C1 segment of cervical spinal cord (tissue), 14 donors: ENCODE measurements at places on chromosomes 3 and 15.

- peak; percentile 45 for DNase-seq
Observed at GRCh38 chr15:62782071-62782841, 260.3 kb upstream of the TPM1 start.

DNA sequence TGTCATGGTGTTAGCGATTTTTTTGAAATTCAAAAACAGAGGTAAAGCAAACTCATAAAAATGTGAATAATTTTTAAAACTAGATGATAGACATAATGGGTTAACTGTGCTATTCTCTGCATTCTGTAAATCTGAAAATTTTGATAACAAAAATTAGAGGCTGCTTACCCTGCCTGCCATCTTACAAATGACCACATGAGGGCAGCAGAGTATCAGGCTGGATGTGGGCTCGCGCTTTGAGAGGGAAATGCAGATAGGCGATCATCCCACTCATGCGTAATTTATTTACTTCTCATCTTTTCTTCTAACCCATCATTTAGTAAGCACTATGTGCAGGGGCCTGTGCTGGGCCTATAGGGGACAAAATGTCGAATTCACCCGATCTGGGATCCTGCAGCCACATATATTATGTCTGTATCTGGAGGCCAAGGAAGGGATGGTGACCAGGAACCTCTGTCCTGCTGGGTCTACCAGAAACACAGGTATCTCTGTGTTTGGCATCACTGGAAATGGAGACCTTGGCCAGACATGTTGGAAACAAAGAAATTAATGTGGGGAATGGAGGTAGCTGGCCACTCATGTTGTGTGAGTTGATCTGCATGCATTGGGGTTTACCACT lies 7.8 kb upstream of the RAD18 start:
- peak; percentile 43 for DNase-seq

GRCh38 chr15:40270246-40270995 lies 12.4 kb downstream of the ANKRD63 start:
- no peak for DNase-seq

- DNase-seq, result no peak
Observed at GRCh38 chr3:38311941-38312340, 29.8 kb downstream of the SLC22A14 start.

DNA sequence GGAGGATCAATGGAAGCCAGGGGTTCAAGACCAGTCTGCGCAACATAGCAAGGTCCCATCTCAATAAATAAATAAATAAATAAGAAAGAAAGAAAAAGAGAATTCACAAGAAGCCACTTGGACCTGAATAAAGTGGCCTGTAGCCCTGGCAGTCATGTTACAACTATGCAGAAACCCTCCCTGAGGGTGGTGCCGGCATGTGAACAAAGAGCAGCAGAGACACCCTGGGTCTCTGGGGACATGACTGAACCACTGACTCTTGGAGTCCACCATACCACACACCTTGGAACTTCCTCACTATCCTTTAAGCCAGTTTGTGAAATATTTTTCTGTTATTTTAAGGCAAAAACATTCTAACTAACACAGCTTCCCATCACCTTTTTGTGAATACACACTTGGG lies 93.0 kb downstream of the MEIS2 start:
- no peak for DNase-seq

DNA sequence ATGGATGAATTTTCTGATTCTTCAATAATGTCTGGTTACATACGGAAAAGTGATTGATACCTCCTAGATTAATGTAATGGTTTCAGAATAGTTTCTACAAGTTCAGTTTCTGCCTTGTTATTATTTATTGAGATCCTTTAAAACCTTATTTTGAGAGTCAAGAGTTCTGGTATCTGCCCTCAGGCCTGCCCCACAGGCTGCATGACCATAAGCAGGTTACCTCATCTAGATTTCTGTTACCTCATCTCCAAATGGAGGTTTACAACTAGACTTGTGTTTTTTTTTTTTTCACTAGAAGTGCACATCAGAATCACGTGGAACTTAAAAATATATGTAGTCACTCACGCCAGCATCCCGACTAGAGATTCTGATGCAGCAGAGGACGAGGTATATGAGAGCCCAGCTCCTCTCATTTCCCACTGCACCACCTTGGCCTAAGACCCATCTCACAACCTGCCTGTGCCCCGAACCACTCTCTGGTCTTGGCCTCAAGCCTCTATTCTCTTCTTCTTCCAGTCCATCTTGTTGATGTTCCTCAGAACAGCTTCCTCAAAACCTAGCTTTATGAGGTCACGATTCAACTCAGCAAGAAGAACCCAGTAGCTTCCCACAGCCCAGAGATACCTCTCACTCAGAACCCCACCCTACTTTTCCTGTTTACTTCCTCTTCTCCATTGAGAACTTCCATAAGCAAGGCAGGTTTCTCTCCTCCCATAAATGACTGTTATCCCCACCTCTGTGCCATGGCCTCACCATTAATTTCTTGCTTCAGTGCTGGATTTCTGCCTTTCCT lies 353.4 kb downstream of the CHST2 start:
- DNase-seq, result no peak

DNA sequence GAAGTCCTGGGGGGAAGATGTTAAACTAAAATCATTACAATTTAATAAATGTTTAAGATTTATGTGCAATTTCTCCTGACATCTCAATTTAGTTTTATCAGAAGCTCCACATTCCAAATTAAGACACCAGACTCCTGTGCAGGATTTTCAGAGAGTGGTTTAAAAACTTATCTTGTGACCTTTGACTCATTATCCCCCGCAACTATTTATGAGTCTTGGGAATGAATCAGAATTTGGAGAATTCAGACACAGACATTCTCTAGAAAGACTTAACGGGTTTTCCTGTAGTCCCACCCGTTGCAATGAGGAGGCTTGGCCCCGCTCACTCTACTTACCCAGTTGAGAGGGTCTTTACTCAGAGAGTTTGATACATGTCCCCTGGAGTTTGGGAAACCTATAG lies 7.1 kb downstream of the OR5K2 start:
- no peak for DNase-seq

DNA sequence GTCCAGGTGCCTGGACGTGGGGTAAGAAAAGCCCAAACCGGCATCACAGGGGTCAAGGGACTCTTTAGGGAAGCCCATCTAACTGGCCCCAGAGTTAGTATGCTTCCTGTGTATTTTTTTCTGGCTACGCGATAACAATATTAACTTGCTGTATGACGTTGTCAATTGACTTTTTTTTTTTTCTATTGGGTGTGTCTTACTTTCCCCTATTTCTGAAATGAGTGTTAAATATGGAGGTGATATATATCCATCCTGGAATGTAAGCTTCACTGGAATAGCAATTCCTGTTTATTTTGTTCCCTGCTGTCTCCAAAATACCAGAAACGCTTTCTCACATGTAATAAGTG lies 598 bp upstream of the GMNC start:
- DNase-seq, result no peak

- DNase-seq, result no peak
Observed at GRCh38 chr3:96959474-96959873, 145.1 kb downstream of the EPHA6 start.

- no peak for DNase-seq
Observed at GRCh38 chr3:193868590-193868989, 267.4 kb upstream of the HES1 start.

GRCh38 chr15:94397337-94397736 lies 166.0 kb downstream of the MCTP2 start:
- no peak for DNase-seq

- no peak for DNase-seq
Observed at GRCh38 chr15:69600556-69601085, 148.0 kb downstream of the RPLP1 start.

DNA sequence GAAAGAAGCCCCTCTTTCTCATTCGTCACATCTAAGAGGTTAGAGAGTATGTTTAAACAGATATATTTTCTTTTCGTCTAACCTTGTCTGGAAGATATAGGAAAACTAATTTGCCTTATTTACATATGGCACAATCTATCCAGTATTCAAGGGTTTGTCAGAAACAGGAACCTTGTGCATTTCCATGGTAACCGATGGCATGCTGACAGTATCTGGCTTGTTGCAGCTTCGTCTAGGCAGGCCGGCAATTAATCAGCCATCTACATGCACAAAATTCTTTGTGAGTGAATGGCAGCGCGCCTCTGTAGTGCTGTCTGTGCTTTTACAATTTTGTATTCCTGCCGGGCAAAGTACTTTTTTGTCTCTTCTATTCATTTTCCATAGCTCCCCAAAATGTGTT lies 294.0 kb upstream of the SOX2 start:
- DNase-seq, result peak; percentile 31

DNA sequence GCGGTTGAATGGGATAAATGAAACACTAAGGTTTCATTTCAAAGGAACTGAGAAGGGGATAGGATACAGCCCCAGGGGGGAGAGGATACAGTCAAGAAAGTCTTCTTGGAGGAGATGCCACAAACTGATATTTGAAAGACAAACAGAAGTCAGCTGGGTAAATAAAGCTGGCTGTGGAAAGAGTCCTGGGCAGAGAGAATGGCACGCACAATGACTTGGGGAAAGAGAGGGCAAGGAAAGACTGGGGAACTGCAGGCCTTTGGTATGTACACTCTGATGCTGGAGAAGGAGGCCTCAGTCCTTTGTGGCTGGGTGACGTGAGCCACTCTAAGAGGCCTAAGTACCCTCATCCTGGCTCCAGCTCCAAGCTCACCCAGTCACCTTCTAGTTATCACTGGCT lies 45.2 kb upstream of the LMCD1 start:
- no peak for DNase-seq

- DNase-seq, result no peak
Observed at GRCh38 chr3:133700351-133700750, 38.6 kb upstream of the TOPBP1 start.

GRCh38 chr15:31263751-31264558 lies 62.7 kb upstream of the KLF13 start:
- DNase-seq, result peak; percentile 35

DNA sequence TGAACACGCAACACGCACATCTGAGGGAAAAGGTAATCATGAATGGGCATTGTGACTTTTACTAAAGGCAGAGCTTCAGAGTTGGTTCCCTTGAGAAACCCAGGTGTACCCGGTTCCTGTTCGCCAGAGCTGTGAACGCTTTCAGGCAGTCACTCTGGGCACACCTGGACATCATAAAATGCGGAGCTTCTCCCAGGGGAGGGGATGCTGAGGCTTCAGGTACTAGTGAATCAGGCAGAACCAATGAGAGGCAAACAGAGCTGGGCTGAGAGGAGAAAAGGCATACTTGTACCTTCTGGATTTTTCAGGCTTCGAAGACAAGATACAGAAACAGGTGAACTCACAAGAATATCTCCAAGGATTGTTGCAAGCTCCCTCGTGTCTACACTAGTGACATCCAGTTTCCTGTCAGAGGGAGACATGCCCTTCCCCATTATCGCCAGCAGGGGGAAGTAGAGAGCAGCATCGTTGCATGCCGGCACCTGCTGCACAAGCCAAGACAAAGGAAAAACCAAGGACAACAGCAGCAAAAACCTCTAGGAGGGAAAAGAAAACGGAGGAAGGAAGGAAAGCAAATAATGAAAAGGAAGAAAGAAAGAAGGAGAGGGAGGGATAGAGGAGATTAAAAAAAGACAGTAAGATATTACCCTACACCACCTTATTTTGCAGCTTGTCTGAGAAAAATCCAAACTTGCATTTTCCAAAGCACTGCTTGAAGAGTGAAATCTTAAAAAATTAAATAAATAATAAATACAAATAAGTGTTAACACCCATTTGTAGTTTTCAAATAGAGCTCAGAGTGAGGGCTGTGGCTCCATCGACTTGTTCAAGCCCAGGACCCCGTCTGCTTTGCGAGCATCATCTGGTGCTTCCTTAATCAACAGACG lies 2.0 kb downstream of the AHSG start:
- peak; percentile 57 for DNase-seq

GRCh38 chr3:66504850-66505641 lies 4.2 kb upstream of the LRIG1 start:
- no peak for DNase-seq

DNA sequence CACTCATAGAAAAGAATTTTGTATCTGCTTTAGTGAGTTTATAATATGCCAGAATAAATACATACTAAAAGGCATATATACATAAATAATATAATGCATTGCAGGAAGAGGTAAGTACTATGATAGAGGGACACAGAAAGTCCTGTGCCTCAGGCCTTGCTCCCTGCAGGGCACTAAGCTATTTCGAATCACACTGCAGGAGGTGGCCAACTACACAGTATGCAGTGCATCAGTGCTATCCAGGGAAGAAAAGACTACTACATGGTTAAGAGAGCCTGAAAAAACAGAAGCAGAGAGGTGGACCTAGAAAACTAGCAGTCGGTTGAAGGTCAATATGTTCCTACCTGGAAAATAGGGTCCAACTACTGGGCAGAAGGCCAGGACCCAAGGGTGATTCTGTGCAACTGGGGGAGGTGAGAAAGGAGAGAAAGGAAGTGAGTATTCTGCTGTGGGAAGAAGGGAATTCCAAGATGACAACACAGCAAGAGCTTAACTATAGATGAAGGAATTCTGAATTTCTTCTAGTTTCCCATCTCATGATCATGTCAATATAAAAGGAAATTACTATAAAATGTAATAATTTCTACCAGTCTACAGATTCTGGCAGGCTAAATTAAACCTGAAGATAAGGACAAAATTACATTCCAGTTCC lies 218.0 kb downstream of the ZBTB20 start:
- DNase-seq, result no peak

DNA sequence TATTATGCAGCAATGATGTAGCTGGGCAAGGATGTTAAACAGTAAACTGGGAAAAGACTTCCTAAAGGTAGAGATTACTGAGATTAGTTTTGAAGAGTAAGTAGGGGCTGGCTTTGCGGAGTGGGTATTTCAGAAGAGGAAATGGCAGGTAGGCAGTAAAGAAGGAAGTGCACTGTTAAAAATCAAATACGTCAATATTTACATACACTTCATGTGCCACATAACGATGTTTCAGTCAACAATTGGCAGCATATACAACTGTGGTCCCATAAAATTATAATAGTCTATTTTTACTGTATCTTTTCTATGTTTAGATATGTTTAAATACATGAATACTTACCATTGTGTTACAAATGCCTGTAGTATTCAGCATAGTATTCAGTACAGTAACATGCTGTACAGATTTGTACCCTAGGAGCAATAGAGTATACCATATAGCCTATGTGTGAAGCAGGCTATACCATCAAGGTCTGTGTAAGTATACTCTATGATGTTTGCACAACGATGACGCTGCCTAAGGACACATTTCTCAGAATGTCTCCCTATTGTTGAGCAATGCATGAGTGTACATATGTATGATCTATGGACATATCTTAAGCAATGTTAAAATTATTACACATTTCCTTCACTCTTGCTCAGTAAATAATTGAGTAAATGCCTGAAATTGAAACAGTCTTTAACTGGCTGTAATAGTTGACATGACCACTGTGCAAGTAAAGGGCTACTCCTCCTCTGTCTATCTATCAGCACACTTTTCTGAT lies 196.7 kb downstream of the ISL2 start:
- no peak for DNase-seq

DNA sequence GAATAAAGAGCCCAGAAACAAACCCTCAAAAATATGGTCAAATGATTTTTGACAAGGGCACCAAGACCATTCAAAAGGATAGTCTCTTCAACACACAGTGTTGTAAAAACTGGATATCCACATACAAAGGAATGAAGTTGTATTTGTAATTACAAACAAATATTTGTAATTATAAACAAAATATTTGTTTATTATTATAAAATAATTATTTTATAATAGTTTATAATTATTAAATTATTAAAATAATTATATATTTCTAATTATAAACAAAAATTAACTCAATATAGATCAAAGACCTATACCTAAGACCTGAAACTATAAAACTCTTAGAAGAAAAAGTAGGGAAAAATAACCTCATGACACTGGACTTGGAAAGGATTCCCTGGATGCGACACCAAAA lies 23.3 kb upstream of the ACAN start:
- no peak for DNase-seq
